Right ventricle myocardium inferior (tissue), 1 donor: ENCODE measurements at places on chromosomes 5 and 9. TPM values are rescaled to one million over a fixed set of nuclear protein-coding genes. Genes with fewer than 3 reads are reported as not detected.

RANBP3L gene
- total RNA-seq = 0.49 TPM

GPBP1 gene
- 58.9 TPM for total RNA-seq

PRXL2C gene
- total RNA-seq = 27.3 TPM

ACOT12 gene
- not detected for total RNA-seq

HSD17B3 gene
- 0.78 TPM for total RNA-seq
